ENCODE measurements at places on chromosomes 5 and 9.

- DNase-seq: no peak
These were observed 78.7 kb downstream of the FGF18 start for GRCh38 chr5:171498166-171498565.

- DNase-seq: no peak
These were observed 184.5 kb downstream of the RGS3 start for GRCh38 chr9:113648048-113648447.

DNA sequence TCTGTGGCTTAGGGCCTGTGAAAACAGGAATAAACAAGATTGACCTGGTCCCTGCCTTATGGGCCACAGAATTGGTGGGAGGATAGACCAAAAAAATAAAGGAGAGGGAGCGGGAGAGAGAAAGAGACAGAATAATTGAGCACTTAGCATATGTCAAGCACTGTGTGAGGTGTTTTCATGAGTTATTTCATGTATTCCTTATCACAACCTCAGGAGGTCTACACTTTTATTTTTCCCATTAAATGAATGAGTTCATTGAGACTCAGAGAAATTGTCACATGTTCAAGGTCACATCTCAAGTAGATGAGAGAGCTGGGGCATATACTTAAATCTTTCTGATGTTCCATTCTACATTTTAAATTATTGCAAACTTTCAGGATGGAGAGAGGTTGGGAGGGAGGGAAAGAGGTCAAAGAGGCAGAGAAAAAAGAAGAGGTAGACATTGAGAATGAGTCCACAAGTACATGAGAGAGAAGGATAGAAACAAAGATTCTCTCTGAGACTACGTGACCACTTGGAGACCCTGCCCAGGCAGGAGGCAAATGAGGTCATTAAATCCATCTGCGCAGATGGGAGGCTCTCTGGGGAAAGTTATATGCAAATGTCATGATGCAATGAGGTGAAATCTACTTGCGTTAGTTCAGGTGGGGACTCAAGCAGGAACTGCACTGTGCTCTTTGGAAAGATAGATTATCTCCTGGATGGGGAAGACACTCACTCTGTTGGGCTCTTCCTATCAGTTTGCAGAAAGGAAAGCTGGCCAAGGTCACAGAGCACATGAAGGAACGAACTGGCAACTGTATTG, 241.5 kb downstream of the PAPPA start:
- no peak for DNase-seq

- DNase-seq: no peak
These were observed 9.9 kb downstream of the SLC6A3 start for GRCh38 chr5:1435369-1435768.

DNA sequence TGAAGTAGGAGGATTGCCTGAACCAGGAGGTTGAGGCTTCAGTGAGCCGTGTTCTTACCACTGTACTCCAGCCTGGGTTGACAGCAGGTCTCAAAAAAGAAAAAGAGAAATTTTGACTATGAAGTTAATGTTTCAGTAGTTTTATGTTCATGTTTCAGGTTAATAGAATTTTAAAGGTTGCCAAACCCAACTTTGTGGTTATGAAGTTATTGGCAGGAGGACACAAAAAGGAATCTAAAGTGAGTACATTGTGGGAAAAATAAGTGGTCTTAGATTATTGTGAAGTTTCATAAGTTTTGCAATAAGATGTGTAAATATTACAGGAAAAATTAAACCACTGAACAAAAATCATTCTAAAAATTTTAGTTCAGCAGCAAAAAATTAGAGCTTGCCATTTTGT, 78.6 kb downstream of the GOLM1 start:
- no peak for DNase-seq

DNA sequence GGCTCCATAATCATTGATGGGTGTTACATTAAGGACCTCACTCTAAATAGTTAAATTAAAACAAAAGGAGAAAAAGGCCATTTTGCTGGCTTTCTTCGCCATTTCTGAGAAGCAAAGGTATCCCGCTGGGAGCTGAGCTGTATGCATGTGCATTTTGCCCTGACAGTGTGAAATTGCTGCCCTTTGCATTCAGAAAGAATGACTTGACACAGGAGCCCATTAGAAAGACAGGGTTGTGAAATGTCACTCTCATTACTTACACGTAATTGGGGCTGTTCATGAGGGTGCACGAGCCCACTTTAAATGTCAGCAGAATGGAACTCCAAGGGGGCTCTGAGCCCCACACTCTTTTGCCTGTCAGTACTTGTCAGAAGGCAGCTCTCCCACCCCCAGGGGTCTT, 85.0 kb downstream of the SEMA4D start:
- DNase-seq: no peak
